ENCODE measurements at places on chromosomes 2 and 18.

DNA sequence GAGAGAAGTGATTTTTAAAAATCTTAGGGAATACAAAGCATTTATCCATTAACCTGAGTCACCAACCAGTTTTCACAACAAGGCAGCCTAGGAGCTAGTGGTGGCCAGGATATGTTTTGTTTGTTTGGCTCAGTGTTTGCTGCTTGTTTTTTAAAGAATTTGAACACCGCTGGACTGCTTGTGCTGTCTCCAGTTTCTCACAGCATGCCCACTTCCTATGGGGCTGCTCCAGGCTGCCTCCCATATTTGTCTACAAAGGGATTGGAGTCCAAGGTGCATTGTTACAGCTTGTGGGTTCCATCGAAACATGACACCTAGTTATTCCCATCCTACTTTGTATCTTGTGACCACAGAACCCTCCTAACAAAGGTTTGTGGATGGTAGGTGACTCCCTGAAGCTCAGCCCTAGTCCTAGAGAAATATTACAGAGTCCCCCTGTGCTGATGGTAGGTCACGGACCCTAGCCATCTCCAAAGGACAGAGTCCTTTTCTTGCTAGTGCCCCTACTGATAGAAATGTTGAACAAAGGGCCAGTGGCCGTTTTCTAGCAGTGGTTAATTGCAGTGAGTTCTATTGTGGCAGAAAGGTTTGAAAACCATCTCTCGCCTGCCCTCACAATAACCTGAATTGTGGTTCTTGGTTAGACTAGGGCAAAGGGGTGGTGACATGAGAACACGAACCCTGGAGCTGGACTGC lies 23.2 kb downstream of the GPR39 start:
- H3K4me3 ChIP-seq, result no peak overlapping the region
- H3K27ac ChIP-seq, result no peak overlapping the region
- H3K27me3 ChIP-seq, result no peaks in the 10 kb centered on the region
- DNase-seq, result no peak

- H3K4me1 ChIP-seq, result peaks cover 4% of the 10 kb centered on the region
- H3K36me3 ChIP-seq, result peaks cover 2% of the 10 kb centered on the region
- no peaks in the 10 kb centered on the region for H3K27me3 ChIP-seq
- no peak overlapping the region for H3K4me3 ChIP-seq
- no peak for DNase-seq
These were observed 66.6 kb upstream of the ODC1 start for GRCh38 chr2:10514743-10515142.

DNA sequence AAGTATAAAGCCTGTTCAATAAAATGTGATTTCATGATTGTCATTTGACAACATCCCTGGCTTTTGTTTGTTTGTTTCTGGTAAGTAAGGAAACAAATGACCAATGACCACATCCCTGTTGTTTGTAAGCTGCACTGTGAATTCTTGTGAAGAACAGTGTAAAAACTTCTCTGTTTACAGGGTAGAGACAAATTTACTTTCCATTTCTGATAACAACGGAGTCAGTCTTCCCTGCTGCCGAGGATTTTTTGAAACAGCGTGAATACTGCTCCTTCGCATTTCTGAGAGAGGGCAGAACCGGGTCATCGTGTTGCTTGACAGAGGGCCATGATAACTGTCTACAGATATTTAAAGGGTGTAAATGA lies 38.4 kb upstream of the CTAGE1 start:
- no peak overlapping the region for H3K27ac ChIP-seq
- H3K4me3 ChIP-seq, result no peak overlapping the region
- H3K4me1 ChIP-seq, result no peaks in the 10 kb centered on the region
- no peak for DNase-seq

DNA sequence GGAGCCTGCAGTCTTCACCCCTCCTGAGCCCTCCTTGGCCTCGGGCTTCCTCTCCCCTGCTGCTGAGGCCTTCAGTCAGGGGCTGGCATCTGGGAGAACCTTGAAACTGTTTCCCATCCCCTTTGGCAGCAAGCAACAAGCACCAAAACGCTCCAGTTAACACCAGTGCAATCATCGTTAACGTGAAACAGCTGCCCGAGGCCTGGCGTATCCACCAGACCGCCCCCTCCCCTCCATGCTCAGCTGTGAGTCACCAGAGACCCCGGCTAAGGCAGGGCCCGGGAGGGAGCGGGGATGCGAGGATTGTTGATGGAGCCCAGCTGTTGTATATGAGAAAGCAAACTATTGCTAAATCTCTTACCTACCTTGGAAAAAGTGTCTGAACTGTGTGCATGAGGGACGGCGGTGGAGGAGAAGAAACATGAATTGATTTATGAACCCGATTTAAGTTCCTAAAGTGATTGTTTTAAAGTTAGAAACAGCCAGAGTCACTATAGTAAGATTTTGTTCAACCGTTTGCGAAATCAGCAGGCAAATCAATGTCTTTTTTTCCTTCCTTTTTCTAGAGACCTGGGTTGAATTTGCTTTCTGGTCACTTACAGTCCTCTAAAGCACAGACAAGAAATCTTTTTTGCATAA lies 5.2 kb downstream of the ZFP36L2 start:
- DNase-seq, result peak; percentile 56
- peak overlapping the region; percentile 95 for H3K27ac ChIP-seq
- H3K27me3 ChIP-seq, result no peaks in the 10 kb centered on the region
- peaks cover 44% of the 10 kb centered on the region for H3K4me1 ChIP-seq
- H3K4me3 ChIP-seq, result peak overlapping the region; percentile 80
- peaks cover 53% of the 10 kb centered on the region for H3K36me3 ChIP-seq

GRCh38 chr2:146131048-146131447 lies 1611.1 kb upstream of the ZEB2 start:
- no peaks in the 10 kb centered on the region for H3K27me3 ChIP-seq
- H3K4me1 ChIP-seq, result no peaks in the 10 kb centered on the region
- H3K27ac ChIP-seq, result no peak overlapping the region
- DNase-seq, result no peak

GRCh38 chr2:199465390-199465789 lies 7.7 kb upstream of the SATB2 start:
- peaks cover 14% of the 10 kb centered on the region for H3K4me1 ChIP-seq
- H3K27me3 ChIP-seq, result peaks cover 78% of the 10 kb centered on the region
- H3K4me3 ChIP-seq, result no peak overlapping the region
- no peak for DNase-seq
- H3K36me3 ChIP-seq, result no peaks in the 10 kb centered on the region

DNA sequence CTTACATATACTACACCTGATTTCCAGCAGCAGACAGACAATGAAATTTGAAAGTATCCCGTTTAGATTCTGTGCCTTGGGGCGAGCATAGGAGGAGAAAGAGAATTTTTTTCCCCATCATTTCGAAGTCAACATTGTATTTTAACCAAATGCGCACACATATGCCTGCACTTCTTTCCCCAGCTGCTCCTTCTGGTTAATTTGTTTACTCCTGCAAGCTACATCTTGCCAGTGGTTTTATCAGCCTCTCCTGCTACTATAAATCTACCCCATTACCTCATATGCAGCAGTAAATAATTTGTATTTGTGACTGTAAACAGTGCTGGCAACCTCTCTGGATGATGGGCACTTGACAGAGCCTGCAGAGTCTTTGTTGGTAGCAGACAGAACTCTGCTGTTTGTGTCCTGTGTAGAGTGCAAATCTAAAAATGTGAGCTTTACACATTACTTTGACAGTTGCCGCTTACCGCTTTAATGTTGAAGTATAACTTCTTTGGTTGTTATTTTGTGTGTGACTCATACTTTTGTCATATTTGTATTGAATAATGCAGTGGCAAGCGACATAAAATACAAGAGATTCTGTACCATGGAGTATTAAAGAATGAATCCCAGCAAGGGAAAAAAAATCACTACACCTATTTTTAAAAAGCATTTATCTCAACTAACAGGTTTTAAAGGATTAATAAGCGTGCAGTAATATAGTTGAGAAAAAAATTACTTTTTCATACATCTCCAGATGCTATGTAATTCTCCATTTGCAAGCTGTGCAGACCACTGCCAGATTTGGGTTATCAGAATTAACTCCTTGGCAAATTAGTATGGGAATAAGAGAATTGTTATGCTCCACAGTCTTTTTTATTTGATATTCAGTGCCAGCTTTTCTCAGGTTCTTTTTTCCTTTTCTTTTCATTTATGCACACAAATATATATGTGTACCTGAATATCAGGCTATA lies 536.8 kb downstream of the XIRP2 start:
- H3K36me3 ChIP-seq, result no peaks in the 10 kb centered on the region
- no peaks in the 10 kb centered on the region for H3K27me3 ChIP-seq
- no peak overlapping the region for H3K4me3 ChIP-seq
- no peak overlapping the region for H3K27ac ChIP-seq
- no peak for DNase-seq

DNA sequence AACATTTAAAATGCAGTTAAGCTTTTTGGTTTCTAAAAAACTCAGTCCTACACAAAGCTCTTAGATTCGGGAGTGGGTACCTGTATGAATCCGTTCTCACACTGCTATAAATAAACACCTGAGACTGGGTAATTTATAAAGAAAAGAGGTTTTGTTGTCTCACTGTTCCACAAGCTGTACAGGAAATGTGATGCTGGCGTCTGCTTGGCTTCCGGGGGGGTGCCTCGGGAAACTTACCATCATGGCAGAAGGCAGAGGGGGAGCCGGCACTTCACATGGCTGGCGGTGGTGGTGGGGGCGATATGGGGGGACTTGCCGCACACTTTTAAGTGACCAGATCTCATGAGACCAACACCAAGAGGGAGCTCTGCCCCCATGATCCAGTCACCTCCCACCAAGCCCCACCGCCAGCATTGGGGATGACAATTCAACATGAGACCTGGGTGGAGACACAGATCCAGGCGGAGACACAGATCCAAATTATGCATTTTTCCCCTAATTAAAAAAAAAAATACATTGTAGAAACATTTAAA lies 222.5 kb downstream of the GBX2 start:
- no peak overlapping the region for H3K4me3 ChIP-seq
- H3K36me3 ChIP-seq, result no peaks in the 10 kb centered on the region
- no peak overlapping the region for H3K27ac ChIP-seq
- no peaks in the 10 kb centered on the region for H3K4me1 ChIP-seq

GRCh38 chr2:127182626-127183458 lies 37.3 kb downstream of the CYP27C1 start:
- H3K27ac ChIP-seq, result no peak overlapping the region
- no peaks in the 10 kb centered on the region for H3K36me3 ChIP-seq
- DNase-seq, result no peak
- H3K27me3 ChIP-seq, result peaks cover 12% of the 10 kb centered on the region
- no peak overlapping the region for H3K4me3 ChIP-seq
- H3K4me1 ChIP-seq, result peaks cover 4% of the 10 kb centered on the region

GRCh38 chr2:238243496-238244076 lies 3.7 kb upstream of the HES6 start:
- no peak for DNase-seq
- H3K4me1 ChIP-seq, result peaks cover 2% of the 10 kb centered on the region
- peaks cover 11% of the 10 kb centered on the region for H3K27me3 ChIP-seq
- no peak overlapping the region for H3K4me3 ChIP-seq
- H3K27ac ChIP-seq, result no peak overlapping the region

DNA sequence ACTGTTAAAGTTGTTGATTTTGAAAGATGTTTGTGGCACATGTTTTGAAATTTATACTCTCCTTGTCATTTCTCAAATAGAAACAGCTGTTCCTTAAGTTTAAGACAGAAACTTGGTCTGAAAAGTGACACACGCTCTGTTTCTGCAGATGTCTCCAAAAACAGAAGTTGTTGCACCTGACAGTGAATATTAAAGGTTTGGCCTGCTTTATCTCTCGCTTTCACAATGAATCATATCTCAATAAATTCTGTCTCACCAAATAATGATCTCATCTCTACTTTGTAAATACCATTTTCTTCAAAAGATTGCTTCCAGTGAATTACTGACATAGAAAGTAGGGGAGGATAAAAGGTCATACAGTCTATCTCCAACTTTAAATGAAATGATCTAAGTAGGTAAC lies 294.9 kb upstream of the SYT4 start:
- H3K27ac ChIP-seq, result no peak overlapping the region
- H3K4me3 ChIP-seq, result no peak overlapping the region
- no peak for DNase-seq
- H3K4me1 ChIP-seq, result no peaks in the 10 kb centered on the region

DNA sequence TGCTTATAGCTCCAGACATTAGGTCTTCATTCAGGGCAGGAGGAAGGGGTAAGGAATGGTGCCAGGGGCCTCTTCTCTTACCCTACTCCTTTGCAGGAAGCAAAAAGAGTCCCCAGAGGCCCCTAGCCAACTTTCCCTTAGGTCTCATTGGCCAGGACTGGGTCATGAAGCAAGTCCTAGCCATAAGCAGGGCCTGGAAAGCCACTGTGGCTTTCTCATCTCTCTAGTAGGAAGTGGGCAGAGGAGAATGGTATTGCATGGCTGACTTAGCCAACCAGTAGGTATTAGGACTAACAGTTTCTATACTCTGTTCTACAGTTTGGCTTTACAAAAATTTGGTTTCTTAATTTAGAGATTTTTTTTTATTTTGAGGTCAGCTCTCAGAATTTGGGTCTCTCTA lies 4.8 kb downstream of the FAM228A start:
- H3K27me3 ChIP-seq, result no peaks in the 10 kb centered on the region
- H3K36me3 ChIP-seq, result no peaks in the 10 kb centered on the region
- no peak overlapping the region for H3K27ac ChIP-seq

- DNase-seq, result peak; percentile 89
- H3K4me1 ChIP-seq, result peaks cover 39% of the 10 kb centered on the region
- H3K27me3 ChIP-seq, result no peaks in the 10 kb centered on the region
- peak within 1 kb of the TSS; percentile 93 for H3K4me3 ChIP-seq
These were observed at the start of gene EIF2AK2 for GRCh38 chr2:37156857-37157714. EIF2AK2 (minus strand) TSS chr2:37156980; CDS start chr2:37147806, 9,174 bp downstream.

DNA sequence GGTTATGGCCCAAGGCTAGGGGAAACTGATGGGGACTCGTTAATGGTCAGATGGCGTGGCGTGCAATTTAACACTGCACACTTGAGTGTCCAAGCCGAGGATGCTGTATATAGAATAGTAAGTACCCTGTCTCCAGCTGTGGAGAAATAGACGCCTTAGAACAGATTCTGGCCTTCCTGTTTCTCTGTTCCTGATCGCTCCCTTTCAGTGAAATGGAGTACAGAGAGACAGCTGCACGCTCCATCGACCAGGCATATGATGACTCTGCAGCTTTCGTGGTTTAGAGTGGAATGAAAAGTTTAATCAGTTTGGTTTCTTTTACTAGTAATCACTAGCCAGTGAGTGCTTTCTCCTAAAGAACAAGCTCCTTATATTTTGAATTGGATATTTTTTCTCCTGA lies 213.4 kb downstream of the NEDD4L start:
- no peaks in the 10 kb centered on the region for H3K4me1 ChIP-seq
- no peaks in the 10 kb centered on the region for H3K27me3 ChIP-seq
- H3K36me3 ChIP-seq, result no peaks in the 10 kb centered on the region
- no peak overlapping the region for H3K4me3 ChIP-seq

DNA sequence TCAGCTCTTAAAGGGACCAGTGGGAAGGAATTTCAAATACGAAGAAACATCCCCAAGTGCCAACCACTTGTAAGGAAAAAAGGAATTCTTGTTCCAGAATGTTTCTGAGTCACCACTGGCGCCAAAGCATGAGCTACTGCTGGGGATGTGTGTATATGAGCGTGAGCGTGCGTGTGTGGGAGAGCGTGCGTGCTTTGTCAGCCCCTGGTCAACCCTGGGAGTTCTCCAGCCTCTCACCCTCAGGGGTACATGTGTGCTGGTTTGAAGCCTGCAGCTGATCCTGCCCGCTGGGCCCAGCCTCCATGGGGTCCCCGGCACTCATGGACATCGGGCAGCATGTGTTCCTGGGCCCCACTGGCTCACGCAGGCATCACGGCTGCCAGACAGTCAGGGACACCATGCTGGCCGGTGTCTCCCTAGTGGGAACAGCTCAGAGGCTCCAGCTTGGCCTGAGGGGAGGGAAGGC lies 17.1 kb downstream of the HS6ST1 start:
- H3K27ac ChIP-seq, result no peak overlapping the region
- peaks cover 5% of the 10 kb centered on the region for H3K36me3 ChIP-seq
- DNase-seq, result no peak
